ENCODE measurements at places on chromosomes 16 and 17. TPM values are rescaled to one million over a fixed set of nuclear protein-coding genes. Genes with fewer than 3 reads are reported as not detected.

DNA sequence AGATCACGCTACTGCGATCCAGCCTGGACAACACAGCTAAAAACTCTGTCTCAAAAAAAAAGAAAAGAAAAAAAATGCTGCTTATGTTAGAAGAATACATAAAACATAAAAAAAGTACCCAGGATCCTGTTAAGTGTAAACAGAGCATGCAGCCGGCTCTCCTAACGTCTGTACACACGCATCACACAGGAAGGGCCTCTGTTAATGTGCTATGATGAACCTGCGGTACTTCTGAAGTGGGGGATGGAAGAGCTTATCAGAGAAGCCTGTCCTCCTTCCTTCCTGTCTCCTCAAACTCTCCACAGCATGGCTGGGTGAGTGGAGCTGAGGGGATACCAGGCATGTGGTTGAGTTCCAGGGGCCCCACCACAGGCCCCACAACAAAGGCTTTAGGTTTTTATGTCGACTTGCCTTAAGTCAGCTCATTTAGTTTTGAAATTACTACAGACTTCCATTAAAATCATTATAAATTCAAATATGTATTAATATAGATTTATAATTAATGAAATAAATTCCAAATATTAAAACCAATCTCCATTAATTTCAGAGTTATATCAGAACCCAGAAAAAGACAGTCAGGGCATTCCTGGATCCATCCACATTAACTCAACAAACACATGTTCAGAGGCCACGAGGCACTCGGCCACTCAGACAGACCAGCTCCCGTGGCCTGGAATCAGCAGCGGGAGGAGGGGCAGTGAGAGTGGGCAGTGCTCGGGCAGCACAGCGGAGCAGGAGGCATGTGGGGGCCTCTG, 11.7 kb downstream of the CCDC57 start:
- no peak for DNase-seq

DNA sequence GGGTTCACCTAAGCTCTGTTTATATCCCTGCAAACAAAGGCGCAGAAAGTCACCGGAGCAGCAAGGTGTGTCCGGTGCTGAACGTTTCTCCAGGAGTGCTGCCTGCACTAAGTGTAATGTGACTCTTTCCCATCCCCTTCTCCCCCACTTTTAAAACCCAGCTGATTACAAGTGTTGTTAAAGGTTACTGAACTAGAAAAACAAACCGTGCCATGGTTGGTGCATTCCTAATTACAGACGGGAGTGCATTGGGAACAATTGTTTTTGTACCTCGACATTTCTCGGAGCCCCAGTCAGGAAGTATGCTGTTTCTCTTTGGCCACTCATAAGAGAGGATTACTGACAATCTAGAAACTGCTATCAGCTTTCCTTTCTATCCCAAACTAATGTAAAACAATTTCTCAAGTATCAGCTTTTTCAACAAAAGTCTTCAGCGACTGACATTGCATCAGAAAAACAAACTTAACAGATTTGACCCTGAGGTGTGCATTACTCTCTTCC, 441.0 kb upstream of the SALL1 start:
- no peak for DNase-seq

GRCh38 chr16:67632415-67633172, 12.3 kb upstream of the CARMIL2 start:
- DNase-seq = no peak

DNA sequence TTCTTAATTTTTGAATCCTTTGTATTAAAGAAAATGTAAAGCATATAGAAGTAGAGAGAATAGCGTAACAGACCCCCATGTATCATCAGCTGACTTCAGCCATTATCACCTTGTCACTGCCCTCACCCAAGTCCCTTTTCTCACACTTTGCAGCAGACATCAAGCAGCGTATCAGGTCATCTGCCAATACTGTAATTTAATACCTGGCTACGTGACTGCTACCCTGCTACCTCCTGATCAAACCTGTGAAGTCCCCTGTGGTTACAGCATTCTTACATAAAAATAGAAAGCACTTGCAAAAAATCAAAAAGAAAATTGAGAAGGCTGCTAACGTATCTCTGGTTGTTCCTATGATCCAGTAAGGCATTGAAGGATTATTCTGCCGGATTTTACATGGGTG, 96.4 kb downstream of the PLCG2 start:
- DNase-seq = no peak

DNA sequence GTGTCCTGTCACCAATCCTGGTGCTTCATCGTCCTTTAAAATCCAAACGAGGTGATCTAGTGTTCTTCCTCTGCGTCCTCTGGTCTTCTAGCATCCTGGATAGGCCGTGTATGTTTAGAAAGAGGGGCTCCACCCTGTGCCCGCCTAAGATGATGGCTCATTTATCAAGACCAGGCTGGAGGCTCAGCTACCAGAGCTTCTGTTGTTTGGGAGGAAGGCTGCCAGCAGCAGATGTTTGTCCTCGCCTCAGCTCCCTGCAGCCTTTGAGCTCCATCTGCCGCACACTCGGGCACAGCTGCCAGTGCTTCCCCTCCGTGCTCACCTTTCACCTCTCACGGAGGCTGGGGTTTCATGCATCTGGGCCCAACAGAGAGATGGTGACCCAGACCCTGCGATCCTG, 954.7 kb upstream of the RBFOX1 start:
- no peak for DNase-seq

DNA sequence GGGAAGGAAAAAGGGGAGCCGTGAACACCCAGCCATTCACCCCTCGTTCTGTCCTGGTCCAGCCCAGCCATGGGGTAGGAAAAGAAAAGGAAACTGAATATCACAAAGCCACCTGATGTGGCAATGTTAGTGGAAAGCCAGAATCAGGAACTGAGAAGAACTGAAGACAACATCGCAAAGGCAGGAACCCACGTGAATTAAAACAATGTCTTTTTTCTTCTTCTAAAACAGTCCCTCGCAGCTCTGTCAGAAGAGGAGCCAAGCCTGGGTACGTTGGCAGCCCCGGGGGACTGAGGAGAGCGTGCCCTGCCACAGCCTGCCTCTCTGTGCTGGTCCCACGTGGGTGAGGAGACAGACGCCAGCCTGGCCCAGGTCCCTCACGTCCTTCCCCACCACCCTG, 55.0 kb downstream of the ZNF423 start:
- DNase-seq = no peak

GRCh38 chr17:17467720-17468119, 9.1 kb upstream of the MED9 start:
- no peak for DNase-seq

DNA sequence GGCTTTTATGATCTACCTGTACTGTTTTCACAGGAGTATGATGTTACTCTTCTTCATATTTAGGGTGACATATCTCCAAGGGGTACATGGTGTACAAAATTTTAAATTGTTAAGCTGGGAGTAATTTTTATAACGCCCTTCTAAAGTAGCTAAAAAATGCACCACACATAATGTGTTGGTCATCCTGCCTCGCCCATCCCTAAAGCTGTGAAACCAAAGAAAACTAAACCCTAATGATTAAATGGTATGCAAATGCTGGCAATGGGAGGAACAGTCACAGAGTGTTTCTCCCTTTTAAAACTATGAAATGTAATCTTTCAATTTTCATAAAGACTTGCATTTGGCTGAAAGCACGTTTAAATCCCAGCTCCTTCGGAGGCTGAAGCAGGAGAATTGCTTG, 2.0 kb upstream of the KRT24 start:
- no peak for DNase-seq

- no peak for DNase-seq
These were observed 25.0 kb upstream of the KCNJ2 start for GRCh38 chr17:70144260-70144846.

GRCh38 chr16:15770107-15770506, 86.7 kb downstream of the MYH11 start:
- no peak for DNase-seq

- DNase-seq = no peak
These were observed 20.6 kb downstream of the RTN4RL1 start for GRCh38 chr17:2004435-2004952.

- no peak for DNase-seq
These were observed 28.3 kb upstream of the MYH10 start for GRCh38 chr17:8658810-8659209.

GRCh38 chr16:4096509-4096908, 19.7 kb downstream of the ADCY9 start:
- DNase-seq = no peak

DNA sequence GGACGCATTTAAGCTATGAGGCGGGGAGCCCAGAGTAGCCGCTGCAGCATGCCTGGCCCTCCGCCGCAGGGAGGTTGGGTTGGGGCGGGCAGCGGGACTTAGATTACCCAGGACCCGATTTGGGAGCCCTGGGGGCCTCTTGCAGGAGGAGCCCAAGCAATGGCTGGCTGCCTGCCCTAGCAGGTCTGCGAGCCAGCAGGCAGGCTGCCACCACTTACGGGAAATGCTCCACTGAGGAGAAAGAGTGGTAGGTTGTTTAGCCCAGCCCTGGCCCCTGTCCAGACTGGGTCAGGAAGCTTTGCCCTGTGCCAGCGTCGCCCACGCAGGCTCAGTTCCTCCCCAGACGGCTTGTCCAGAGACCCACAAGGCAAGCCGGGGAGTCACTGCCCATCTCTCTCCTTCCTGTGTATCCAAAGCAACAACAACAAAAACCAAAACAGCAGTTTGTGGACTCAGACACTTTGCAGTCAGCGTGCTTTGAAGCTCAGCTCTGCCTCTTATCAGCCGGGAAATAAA, 10.3 kb upstream of the TVP23A start:
- no peak for DNase-seq

DNA sequence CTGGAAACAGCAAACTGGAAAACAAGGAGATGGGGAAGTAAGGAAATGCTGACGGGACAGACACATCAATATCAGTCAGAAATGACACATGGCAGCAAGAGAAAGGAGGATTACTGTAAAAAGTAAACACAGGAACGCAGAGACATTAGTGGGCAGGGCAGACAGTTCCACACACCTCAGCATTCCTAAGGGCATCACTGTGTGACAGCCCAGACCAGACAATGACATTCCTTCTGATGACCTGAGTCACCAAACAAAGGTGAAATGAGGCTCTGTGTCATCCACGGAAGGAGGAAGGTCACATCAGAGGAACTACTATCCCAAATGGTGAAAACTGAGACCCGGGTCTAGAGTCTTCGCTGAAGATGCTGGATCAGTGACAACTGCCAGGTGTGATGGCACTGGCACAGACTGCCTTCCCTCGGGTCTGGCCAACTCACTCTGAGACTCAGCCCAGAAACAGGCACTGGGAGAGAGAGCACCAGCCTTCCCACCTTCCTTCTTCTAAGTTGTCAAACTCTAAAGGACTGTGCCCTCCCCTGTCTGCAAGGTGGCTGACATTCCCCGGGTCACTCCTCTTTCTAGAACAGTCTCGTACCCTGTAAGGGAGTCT, 36.7 kb downstream of the TK2 start:
- no peak for DNase-seq

DNA sequence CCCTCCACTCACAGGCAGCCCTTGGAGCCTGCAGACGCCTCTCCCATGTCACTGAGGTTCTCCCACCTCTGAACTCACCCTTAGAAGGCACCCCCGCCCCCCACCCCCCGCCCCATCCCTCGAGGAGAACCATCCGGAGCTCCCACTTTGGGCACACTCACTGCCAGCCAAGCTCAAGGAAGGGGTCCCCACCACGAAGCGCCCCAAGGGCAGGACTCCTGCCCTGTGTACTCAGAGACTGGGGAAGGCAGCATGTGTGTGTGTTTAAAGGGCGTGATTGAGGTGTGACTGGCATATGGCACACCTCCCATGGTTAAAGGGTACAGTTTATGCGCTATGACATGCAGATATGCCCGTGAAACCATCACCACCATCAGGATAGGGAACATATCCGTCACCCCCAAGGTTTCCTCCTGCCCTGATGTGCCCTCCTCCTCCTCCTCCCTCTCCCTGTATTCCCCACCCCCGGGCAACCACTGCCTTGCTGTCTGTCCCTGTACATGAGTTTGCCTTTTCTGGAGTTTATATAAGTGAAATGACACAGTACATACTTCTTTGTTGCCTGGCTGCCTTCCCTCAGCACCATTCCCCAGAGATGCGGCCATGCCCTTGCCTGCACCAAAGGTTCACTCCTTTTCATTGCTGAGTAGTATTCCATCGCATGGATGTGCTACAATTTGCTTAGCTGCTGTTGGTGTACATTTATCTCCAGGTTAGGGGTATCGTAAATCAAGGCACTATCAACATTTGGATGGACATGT, 14.0 kb upstream of the RBFOX3 start:
- DNase-seq = peak; percentile 70

- DNase-seq = no peak
These were observed 1449.7 kb downstream of the CDH8 start for GRCh38 chr16:60586493-60586892.

GRCh38 chr16:50323335-50324011, 45.3 kb downstream of the BRD7 start:
- DNase-seq = no peak

- DNase-seq = no peak
These were observed 180.9 kb downstream of the AIPL1 start for GRCh38 chr17:6254036-6254435.

The REXO5 gene
- total RNA-seq = 4.2 TPM

The TTYH2 gene
- total RNA-seq = 2.0 TPM

The HOXB4 gene
- not detected for total RNA-seq

The TPSG1 gene
- not detected for total RNA-seq
